Purkinje cell (primary cell): ENCODE measurements at places on chromosomes 11 and 22. TPM values are rescaled to one million over a fixed set of nuclear protein-coding genes. Genes with fewer than 3 reads are reported as not detected.

The INPP5J gene
- 1.6 and 2.9 TPM in 2 replicates for polyA plus RNA-seq

The PHLDA2 gene
- polyA plus RNA-seq: 1.4 TPM in 1 of 2 replicates, not detected in the other

The C22orf42 gene
- not detected in 2 replicates for polyA plus RNA-seq

The SYT9 gene
- polyA plus RNA-seq: 0.28 TPM in 1 of 2 replicates, not detected in the other

The CLTCL1 gene
- polyA plus RNA-seq: 0.06 and 0.44 TPM in 2 replicates

The DDX25 gene
- polyA plus RNA-seq: 58.7 and 59.3 TPM in 2 replicates

The HEPACAM gene
- polyA plus RNA-seq: 9.0 and 13.6 TPM in 2 replicates

The CATSPERZ gene
- not detected in 2 replicates for polyA plus RNA-seq

The UPB1 gene
- polyA plus RNA-seq: not detected in 2 replicates

The PTPRJ gene
- polyA plus RNA-seq: 0.31 and 1.9 TPM in 2 replicates

The LRP4 gene
- 2.6 and 3.5 TPM in 2 replicates for polyA plus RNA-seq
